ENCODE measurements at places on chromosomes 12 and 14. TPM values are rescaled to one million over a fixed set of nuclear protein-coding genes. Genes with fewer than 3 reads are reported as not detected.

DNA sequence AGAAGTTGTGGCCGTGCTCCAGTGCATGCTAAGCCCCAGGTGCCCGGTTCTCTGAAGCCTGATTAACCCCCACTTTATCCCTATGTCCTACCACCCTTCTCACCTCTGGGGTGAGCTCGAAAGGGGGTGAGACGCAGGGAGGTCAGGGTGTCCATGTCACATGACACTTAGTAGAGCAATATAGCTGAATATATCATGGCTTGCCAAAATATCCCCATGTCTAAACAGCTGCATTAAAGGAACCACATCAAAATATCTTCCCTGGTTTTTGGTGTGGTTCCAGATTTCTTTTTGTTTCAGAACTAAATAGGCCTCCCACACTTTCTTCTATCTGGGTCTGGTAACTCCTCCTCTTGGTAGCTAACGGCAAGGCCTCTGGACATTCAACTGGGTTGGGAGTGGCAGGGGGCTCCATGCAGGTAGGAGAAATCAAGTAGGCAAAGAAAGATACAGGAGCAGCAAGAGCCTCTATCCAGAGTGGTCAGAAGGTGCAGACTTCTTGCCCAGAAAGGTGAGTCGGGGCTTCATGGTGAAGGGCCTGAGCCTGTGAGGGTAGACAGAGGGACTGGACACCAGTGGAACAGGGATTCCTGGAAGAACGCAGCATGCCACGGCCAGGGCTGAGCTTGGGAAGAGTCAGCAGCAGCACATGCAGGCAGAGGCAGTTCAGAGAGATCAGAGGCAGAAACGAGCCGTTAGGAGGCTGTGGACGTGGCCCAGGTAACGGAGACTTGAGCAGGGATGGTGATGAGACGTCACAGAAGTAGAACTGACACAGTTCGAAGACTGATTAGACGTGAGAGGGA lies 202.8 kb upstream of the DIO3 start:
- H3K4me1 ChIP-seq, result peaks cover 4% of the 10 kb centered on the region
- H3K27ac ChIP-seq, result no peak overlapping the region
- no peaks in the 10 kb centered on the region for H3K36me3 ChIP-seq
- no peak for DNase-seq
- H3K27me3 ChIP-seq, result no peaks in the 10 kb centered on the region
- no peak overlapping the region for H3K4me3 ChIP-seq

DNA sequence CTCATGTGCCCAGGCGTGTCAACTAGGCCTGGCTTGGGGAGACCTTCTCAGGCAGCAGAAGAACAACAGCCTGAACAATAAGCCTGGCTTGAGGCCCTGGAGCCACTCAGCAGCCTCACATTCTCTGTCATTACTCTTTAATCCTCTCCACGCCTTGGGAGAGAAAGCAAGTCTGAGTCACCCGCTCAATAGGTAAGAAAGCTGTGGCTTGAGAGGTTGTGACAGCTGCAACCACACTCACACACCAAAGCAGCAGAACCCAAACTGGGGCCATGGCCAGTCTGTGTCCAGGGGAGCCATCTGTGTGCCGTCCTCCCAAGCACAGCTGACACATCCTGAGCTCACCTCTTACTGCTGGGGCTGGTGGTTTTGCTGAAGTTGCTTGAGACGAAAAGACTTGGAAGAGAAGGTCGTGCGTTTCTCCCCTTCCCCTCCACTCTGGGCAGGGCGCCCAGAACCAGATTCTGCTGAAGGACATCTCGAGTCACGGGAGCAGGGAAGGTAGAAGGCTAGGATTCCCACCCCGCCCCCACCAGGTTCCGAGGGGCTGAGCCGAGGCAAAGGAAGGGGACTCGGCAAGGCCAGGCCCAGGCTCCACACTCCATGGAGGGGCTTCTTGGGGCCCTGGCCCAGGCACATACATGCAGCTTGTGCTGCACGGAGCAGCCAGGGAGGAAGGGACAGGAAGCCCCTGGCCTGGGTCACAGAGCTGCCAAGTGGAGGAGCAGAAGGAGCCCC lies 5.5 kb downstream of the TMEM63C start:
- H3K36me3 ChIP-seq, result no peaks in the 10 kb centered on the region
- peak; percentile 26 for DNase-seq
- H3K27ac ChIP-seq, result no peak overlapping the region
- peaks cover 25% of the 10 kb centered on the region for H3K27me3 ChIP-seq
- H3K4me1 ChIP-seq, result no peaks in the 10 kb centered on the region
- H3K4me3 ChIP-seq, result no peak overlapping the region

GRCh38 chr12:127125607-127126259 lies 1141.2 kb upstream of the TMEM132C start:
- no peaks in the 10 kb centered on the region for H3K36me3 ChIP-seq
- no peak overlapping the region for H3K27ac ChIP-seq
- H3K27me3 ChIP-seq, result no peaks in the 10 kb centered on the region
- peak; percentile 70 for DNase-seq
- no peaks in the 10 kb centered on the region for H3K4me1 ChIP-seq
- H3K4me3 ChIP-seq, result no peak overlapping the region

DNA sequence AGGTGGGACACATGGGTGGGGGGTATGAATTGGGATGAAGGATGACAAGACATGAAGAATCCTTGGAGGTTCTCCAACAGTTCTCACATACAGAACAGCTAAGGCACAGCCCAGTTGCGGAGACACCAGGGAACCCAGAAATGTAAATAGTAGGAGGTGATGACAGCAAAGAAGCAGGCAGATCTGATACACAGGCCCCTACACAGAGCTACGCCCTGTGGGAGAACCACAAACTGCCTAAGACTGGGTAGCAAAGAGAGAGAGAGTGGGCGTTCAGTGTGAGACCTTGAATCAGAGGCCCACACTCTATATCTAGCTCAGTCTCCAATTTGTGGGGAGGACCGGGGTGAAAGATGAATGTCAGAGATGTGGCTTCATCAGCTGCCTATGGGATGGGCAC lies 9.5 kb upstream of the NUMB start:
- no peak overlapping the region for H3K4me3 ChIP-seq
- no peaks in the 10 kb centered on the region for H3K36me3 ChIP-seq
- H3K4me1 ChIP-seq, result peaks cover 22% of the 10 kb centered on the region
- peak overlapping the region; percentile 67 for H3K27ac ChIP-seq
- peak; percentile 74 for DNase-seq

DNA sequence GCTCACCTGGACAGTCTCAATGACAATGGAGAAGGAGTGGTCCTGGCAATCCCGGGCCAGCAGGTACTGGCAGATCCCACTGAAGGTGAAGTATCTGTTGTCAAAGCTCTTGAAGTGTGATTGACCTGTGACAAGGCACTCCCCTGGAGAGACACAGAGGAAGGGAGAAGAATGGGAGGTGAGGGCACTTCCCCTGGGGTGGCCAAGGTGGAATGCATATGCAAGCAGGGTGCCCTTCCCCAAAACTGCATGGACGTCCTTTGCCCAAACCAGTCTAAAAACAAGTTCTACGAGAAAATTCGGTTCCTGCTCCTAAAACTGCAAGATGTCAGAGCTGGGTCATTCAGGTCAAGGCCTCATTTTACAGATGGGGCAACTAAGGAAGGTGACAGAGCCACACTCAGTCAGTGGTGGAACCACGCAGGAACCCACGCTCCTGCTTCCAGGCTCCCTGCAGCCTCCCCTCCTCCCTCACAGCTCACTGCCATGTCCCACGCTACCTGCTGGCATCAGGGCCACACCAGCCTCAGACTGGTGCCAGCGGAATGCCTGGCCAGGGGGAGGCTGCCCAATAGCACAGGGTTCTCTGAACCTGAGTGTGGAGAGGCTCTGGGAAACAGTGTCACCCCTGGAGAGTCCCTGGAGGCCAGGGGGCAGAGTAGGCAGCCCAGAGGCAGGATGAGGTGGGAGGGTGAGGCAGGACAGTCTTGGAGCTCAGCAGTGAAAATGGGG lies 59.2 kb downstream of the VWF start:
- no peak for DNase-seq
- no peaks in the 10 kb centered on the region for H3K36me3 ChIP-seq
- H3K27ac ChIP-seq, result no peak overlapping the region
- H3K4me1 ChIP-seq, result peaks cover 24% of the 10 kb centered on the region
- H3K27me3 ChIP-seq, result no peaks in the 10 kb centered on the region
- H3K4me3 ChIP-seq, result no peak overlapping the region

DNA sequence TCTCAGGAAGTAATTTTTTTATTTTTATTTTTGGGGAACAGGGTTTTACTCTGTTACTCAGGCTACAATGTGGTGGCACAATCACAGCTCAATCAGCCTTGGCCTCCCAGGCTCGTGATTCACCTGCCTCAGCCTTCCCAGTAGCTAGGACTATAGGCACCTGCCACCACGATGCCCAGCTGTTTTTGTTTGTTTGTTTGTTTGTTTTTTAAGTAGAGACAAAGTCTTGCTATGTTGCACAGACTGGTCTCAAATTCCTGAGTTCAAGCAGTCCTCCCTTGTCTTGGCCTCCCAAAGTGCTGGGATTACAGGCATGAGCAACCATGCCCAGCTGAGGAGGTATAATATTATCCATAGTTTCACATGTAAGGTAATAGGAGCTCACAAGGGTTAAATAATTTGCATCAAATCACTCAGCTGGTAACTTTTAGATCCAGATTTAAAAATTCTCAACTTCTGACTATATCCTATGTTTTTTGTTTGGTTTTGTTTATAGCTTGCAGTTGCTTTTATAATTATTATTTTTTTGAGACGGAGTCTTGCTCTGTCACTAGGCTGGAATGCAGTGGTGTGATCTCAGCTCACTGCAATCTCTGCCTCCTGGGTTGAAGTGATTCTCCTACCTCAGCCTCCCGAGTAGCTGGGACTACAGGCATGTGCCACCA lies 629.3 kb downstream of the DIO2 start:
- no peaks in the 10 kb centered on the region for H3K36me3 ChIP-seq
- peak; percentile 65 for DNase-seq
- no peak overlapping the region for H3K4me3 ChIP-seq
- H3K27ac ChIP-seq, result peak overlapping the region; percentile 80
- peaks cover 18% of the 10 kb centered on the region for H3K4me1 ChIP-seq

- DNase-seq, result no peak
- H3K36me3 ChIP-seq, result no peaks in the 10 kb centered on the region
- H3K27ac ChIP-seq, result no peak overlapping the region
- H3K27me3 ChIP-seq, result peaks cover 4% of the 10 kb centered on the region
Measured at GRCh38 chr12:32420356-32420755, 21.0 kb downstream of the FGD4 start.

- H3K27ac ChIP-seq, result no peak overlapping the region
- H3K27me3 ChIP-seq, result peaks cover 14% of the 10 kb centered on the region
- H3K4me1 ChIP-seq, result peaks cover 4% of the 10 kb centered on the region
- H3K4me3 ChIP-seq, result no peak overlapping the region
- H3K36me3 ChIP-seq, result no peaks in the 10 kb centered on the region
Measured at GRCh38 chr14:20623798-20624197, 17.7 kb downstream of the OR6S1 start.

- DNase-seq, result no peak
- H3K36me3 ChIP-seq, result no peaks in the 10 kb centered on the region
- no peak overlapping the region for H3K4me3 ChIP-seq
- peaks cover 3% of the 10 kb centered on the region for H3K4me1 ChIP-seq
Measured at GRCh38 chr12:15341371-15341770, 19.1 kb downstream of the PTPRO start.

- no peaks in the 10 kb centered on the region for H3K27me3 ChIP-seq
- DNase-seq, result no peak
- H3K4me3 ChIP-seq, result no peak overlapping the region
- H3K36me3 ChIP-seq, result no peaks in the 10 kb centered on the region
- H3K4me1 ChIP-seq, result no peaks in the 10 kb centered on the region
Measured at GRCh38 chr14:31660191-31660590, 99.0 kb downstream of the NUBPL start.

- no peak overlapping the region for H3K27ac ChIP-seq
- no peak for DNase-seq
- H3K27me3 ChIP-seq, result peaks cover 50% of the 10 kb centered on the region
- no peaks in the 10 kb centered on the region for H3K36me3 ChIP-seq
- no peak overlapping the region for H3K4me3 ChIP-seq
Measured at GRCh38 chr14:52266782-52267181, 716 bp upstream of the PTGDR start.

DNA sequence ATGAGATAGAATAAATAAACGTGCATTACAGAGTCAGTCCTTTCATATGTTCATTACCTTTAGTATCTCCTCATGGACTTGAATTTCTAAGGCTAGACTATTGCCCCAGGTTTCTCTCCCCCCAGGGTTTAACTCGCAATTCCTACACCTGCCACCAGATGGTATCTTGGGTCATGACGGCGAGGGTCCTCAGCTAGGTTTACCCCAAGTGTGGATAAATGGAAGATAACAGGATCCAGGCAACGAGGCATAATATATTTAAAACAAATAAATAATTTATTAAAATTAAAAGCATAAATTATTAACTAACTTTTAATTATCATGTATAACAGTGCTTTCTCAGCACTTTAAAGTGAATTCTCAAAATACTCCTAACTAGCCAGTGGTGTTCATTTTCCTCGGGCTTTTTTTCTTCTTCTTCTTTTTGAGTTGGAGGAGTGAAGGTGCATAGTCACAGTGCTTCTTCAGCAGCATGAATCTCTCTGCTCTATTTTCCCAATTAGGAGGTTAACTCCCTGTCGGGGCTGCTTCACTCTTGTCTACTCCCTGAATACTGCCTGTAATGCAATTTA lies 243.5 kb upstream of the CAND1 start:
- DNase-seq, result no peak
- H3K4me1 ChIP-seq, result no peaks in the 10 kb centered on the region
- H3K27ac ChIP-seq, result no peak overlapping the region
- H3K27me3 ChIP-seq, result no peaks in the 10 kb centered on the region

GRCh38 chr14:90545966-90546751 lies 149.3 kb downstream of the CALM1 start:
- H3K27me3 ChIP-seq, result no peaks in the 10 kb centered on the region
- H3K4me3 ChIP-seq, result no peak overlapping the region
- H3K27ac ChIP-seq, result no peak overlapping the region
- peaks cover under 1% of the 10 kb centered on the region for H3K4me1 ChIP-seq
- peaks cover under 1% of the 10 kb centered on the region for H3K36me3 ChIP-seq

GRCh38 chr14:105180592-105181548 lies at the start of gene NUDT14:
NUDT14 (minus strand) TSS chr14:105181312; CDS start chr14:105181209, 103 bp downstream.
- peaks cover 3% of the 10 kb centered on the region for H3K4me1 ChIP-seq
- peak; percentile 25 for DNase-seq
- no peaks in the 10 kb centered on the region for H3K36me3 ChIP-seq
- H3K27me3 ChIP-seq, result peaks cover 17% of the 10 kb centered on the region

DNA sequence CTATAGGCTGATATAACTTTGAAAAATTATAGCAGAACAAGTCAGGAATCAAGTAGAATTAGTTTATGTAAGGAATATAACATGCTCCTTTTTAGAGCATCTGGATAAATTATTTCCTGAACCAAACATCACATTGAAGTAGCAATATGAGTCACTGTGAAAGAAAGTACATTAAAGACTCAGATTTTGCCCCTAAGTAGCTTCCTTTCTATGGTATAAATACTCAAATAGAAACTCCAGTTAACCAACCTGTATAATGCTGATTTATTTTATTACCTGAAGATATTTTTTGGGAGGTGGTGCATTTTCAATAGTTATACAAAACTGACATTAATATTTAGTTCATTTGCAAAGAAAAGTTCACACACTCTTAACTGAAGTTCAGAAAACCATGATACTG lies 312.1 kb downstream of the ITPR2 start:
- H3K4me1 ChIP-seq, result no peaks in the 10 kb centered on the region
- H3K4me3 ChIP-seq, result no peak overlapping the region
- no peaks in the 10 kb centered on the region for H3K36me3 ChIP-seq
- DNase-seq, result no peak
- no peaks in the 10 kb centered on the region for H3K27me3 ChIP-seq

ANKRD9 gene
- total RNA-seq, result 3.9 TPM

TAS2R30 gene
- 7.2 TPM for total RNA-seq

FAR2 gene
- total RNA-seq, result 1.1 TPM

TPPP2 gene
- not detected for total RNA-seq

RTN1 gene
- 0.18 TPM for total RNA-seq

FOXN3 gene
- total RNA-seq, result 33.7 TPM

KRT75 gene
- not detected for total RNA-seq

DTX3 gene
- 2.8 TPM for total RNA-seq

CD9 gene
- 48.8 TPM for total RNA-seq

SERPINA3 gene
- total RNA-seq, result under 0.01 TPM

SFSWAP gene
- total RNA-seq, result 20.6 TPM

MEG3 gene
- 32.5 TPM for total RNA-seq

LALBA gene
- total RNA-seq, result not detected

All from IMR-90 (cell line).